Epithelial cell of alveolus of lung (primary cell): ENCODE measurements at places on chromosomes 5 and 9. TPM values are rescaled to one million over a fixed set of nuclear protein-coding genes. Genes with fewer than 3 reads are reported as not detected.

Gene SMIM33
- not detected in 2 replicates for total RNA-seq

Gene CHSY3
- 1.7 and 3.7 TPM in 2 replicates for total RNA-seq

Gene ADAMTSL2
- total RNA-seq: 0.26 and 2.4 TPM in 2 replicates

Gene SOHLH1
- not detected in 2 replicates for total RNA-seq

Gene RIOK2
- 16.3 and 25.1 TPM in 2 replicates for total RNA-seq

Gene ENTREP1
- total RNA-seq: not detected in 2 replicates

Gene FGF18
- not detected in 2 replicates for total RNA-seq

Gene TJP2
- total RNA-seq: 22.1 and 28.2 TPM in 2 replicates

Gene PCDHB16
- 0.08 and 0.13 TPM in 2 replicates for total RNA-seq

Gene PDLIM4
- 51.2 and 141 TPM in 2 replicates for total RNA-seq

Gene BASP1
- total RNA-seq: 158 and 178 TPM in 2 replicates

Gene MARVELD2
- total RNA-seq: 0.88 and 2.5 TPM in 2 replicates

Gene PRDM9
- total RNA-seq: not detected in 2 replicates

Gene PAEP
- total RNA-seq: 0.65 TPM in 1 of 2 replicates, not detected in the other

Gene PTGDS
- 0.39 and 78.2 TPM in 2 replicates for total RNA-seq

Gene SH3PXD2B
- 30.8 and 33.9 TPM in 2 replicates for total RNA-seq

Gene FAM151B
- total RNA-seq: 0.40 and 1.2 TPM in 2 replicates

Gene TSSK1B
- 0.26 and 0.48 TPM in 2 replicates for total RNA-seq

Gene COL23A1
- not detected in 2 replicates for total RNA-seq

Gene FRMPD1
- not detected in 2 replicates for total RNA-seq

Gene ZNF618
- total RNA-seq: 11.4 and 19.6 TPM in 2 replicates

Gene SMAD5
- 37.2 and 48.8 TPM in 2 replicates for total RNA-seq

Gene TMC1
- not detected in 2 replicates for total RNA-seq

Gene FOXD4L4
- total RNA-seq: under 0.01 and 0.08 TPM in 2 replicates

Gene PTPRD
- 4.8 and 65.2 TPM in 2 replicates for total RNA-seq

Gene SHB
- 12.3 and 16.5 TPM in 2 replicates for total RNA-seq

Gene SLC45A2
- total RNA-seq: not detected in 2 replicates

Gene NUTM2G
- not detected in 2 replicates for total RNA-seq

Gene PAM
- 116 and 177 TPM in 2 replicates for total RNA-seq

Gene FBXL7
- total RNA-seq: 7.0 and 16.7 TPM in 2 replicates

Gene PDE8B
- total RNA-seq: 0.13 and 1.2 TPM in 2 replicates

Gene PCDHA4
- 0.48 TPM in 1 of 2 replicates, not detected in the other for total RNA-seq

Gene PCDHGC4
- total RNA-seq: 0.13 and 3.1 TPM in 2 replicates

Gene PIK3R1
- total RNA-seq: 6.7 and 45.5 TPM in 2 replicates

Gene MZB1
- not detected in 2 replicates for total RNA-seq

Gene ZSWIM6
- total RNA-seq: 8.5 and 12.5 TPM in 2 replicates

Gene LCNL1
- total RNA-seq: 1.9 TPM in 1 of 2 replicates, not detected in the other

Gene GLE1
- total RNA-seq: 27.0 and 27.8 TPM in 2 replicates
